ENCODE measurements at places on chromosomes 3 and 15.
A peak's percentile ranks its signal among the peaks of the same experiment; 100 is the strongest.

- DNase-seq: no peak
These were observed 4.4 kb upstream of the LPP start for GRCh38 chr3:188149587-188149986.

GRCh38 chr3:178558637-178559036, 22.4 kb downstream of the KCNMB2 start:
- DNase-seq: peak; percentile 64

DNA sequence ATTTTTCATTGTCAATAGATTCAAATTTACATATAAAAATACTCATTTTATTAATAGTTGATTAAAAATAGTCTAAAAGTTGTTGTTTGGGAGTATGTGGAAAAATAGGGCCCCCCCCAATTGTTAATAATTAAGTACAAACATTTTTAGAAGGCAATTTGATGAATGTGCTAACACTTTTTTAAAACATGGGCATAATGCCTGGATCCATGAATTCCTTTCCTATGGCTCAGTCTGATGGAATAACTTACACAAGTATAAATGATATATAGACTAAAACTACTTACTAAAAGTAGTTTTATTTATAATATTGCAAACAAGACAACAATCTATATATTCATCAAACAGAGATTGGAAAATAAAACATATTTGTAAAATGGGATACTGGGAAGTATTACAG, 247.2 kb upstream of the LRRN1 start:
- DNase-seq: no peak

DNA sequence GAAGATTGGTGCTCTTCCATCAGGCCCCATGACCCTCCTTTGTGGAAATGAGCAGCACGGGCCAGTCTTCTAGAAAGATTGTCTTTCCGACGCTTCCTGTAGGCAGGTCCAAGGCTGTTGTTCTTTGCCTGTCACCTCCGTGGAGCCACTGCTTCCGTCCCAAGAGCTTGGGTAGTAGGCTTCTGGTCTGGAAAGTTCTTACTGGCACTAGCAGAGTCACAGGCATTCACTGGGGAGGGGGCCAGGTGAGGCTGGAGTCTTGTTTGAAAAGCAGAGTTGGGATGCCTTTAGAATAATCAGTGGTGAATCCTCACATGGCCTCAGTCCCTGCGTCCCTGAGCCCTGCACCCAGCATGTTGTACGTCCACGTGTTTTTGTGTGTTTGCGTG, 76.2 kb upstream of the ADPGK start:
- no peak for DNase-seq

- no peak for DNase-seq
These were observed 16.3 kb downstream of the SNX33 start for GRCh38 chr15:75663931-75664421.

DNA sequence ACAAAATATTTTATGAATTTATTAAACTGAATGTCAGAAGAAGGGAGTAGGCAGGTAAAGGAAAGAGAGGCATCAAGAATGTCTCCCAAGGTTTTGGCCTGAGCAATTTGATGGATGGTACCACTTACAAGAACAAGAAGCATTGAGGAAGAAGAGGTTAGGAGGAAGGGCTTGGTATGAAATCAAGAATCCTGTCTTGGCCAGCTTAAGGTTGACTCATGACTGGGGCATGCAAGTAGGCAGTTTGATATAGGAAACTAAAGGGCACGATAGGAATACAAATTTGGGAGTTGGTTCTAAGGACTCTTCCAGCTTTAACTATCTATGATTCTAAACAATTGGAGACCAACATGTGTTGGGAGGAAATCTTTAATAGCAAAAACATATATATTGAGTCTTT, 79.1 kb downstream of the NTRK3 start:
- DNase-seq: no peak

GRCh38 chr15:73717802-73718201, 33.6 kb downstream of the CD276 start:
- DNase-seq: no peak

GRCh38 chr3:148711981-148712666, 14.4 kb downstream of the AGTR1 start:
- DNase-seq: no peak

GRCh38 chr15:95227235-95227634, 995.9 kb downstream of the MCTP2 start:
- no peak for DNase-seq

DNA sequence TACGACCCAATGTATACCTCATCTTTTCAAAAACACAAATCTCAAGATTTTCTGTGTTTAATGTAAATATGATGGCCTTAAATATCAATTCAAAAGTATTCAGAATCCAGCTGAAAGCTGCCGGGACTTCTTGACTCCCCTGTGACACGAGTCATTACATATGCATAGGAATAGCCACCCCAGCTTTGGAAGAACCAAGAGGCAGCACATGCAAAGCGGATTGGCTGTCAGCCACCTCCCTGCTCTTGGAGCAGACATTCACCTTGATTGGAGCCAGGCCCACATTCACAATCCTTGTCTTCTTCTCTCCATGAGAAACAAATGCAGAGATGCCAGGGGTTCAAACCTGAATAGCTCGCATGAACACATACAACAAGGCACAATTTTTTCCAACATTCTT, 10.8 kb upstream of the CAV3 start:
- no peak for DNase-seq

DNA sequence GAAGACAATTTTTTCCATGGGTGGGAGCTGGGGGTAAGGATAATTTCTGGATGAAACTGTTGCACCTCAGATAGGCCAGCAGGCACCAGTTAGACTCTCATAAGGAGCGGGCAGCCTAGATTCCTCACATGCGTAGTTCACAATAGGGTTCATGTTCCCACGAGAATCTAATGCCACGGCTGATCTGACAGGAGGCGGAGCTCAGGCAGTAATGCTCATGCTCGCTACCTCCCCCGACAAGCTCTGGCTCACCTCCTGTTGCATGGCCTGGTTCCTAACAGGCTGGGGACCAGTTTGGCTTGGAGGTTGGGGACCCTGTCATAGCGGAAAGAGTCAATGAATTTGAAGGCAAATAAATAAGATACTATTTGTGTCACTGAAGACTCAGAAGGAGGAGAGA, 105.5 kb downstream of the PLD1 start:
- DNase-seq: no peak

DNA sequence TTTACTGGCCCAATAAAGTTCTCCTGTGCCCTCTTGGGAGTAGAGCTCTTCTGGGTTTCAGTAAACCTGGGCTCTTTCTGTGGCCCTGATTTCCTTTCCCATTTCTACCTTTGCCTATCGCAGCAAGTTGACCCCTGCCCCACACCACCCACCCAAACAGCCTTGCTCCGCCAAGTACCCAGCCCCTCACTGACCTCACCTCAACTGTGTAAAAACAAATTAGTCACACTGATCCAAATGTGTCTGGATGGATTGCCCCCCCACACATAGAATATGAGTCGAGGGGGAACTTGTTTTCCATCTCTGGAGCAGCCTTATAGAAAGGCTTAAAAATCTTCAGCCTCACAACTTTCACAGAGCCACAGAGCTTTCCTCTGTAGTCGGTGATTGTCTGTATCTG, 28.6 kb upstream of the VEPH1 start:
- DNase-seq: no peak

- DNase-seq: no peak
These were observed 159.4 kb upstream of the SMAD3 start for GRCh38 chr15:66905954-66906353.

DNA sequence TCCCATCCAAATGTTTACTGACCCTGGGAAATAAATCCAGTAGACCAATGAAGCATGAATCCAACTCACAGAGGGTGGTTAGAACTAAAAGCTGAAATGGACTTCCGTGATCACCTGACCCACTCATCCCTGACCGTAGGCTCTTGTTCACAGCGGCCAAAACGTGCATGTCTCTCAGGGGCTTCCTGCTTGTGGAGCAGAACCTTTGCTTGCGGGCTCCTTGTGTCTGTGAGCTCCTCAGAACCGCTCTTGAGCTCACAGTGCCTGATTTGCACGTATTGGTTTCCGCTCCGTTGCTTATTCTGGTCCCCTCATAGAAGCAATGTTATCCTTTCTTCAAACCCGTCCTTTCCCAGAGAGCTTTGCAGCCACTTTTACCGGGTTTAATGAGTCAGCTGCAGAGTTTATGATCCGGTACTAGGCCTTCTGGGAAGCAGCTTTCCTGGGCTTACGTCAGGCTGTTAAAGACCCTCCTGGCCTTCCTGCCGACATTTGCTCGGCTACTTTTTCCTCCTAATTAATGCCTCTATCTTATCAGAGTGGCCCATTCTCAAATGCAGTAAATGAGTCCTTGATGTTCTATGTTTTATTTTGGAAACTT, 35.4 kb downstream of the LIPC start:
- no peak for DNase-seq

GRCh38 chr3:42894698-42895579, 11.0 kb upstream of the ZNF662 start:
- DNase-seq: no peak

- DNase-seq: no peak
These were observed 690 bp downstream of the TP53BP1 start for GRCh38 chr15:43492266-43492665.

GRCh38 chr3:8938021-8938420, 25.3 kb downstream of the RAD18 start:
- DNase-seq: no peak

DNA sequence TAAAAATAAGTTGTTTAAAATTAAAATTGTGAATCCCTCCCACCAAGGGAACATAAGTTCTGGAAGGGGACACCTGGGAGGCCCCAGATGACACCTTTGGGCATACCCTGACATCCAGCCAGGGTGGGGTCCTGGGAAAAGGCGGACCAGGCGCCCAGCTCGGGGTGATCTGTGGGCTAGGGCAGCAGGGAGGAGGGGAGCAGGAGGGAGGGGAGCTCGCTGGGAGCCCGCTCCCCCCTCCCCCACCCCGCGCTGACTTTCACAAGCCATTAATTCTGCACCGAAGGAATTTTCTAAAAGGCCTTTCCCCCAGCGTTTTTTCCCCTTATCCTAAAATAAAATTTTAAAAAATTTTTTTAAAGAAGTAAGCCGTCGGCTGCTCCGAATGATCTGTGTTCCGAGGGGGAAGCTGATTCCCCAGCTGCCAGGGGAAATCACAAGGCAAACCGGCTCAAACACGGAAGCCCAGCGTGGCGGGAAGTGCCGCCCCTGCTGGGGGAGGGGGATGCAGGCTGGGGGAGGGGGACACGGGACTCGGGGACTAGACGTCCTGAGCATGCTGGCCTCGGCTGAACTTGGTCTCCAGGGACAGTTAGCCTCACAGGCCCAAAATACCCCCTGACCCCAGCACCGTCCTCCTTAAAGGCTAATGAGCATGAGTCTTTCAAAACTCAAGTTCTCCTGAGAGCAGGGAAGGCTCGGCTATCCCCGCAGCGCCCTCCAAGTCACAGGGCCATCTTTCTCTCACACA, 13.9 kb downstream of the PLXND1 start:
- no peak for DNase-seq

DNA sequence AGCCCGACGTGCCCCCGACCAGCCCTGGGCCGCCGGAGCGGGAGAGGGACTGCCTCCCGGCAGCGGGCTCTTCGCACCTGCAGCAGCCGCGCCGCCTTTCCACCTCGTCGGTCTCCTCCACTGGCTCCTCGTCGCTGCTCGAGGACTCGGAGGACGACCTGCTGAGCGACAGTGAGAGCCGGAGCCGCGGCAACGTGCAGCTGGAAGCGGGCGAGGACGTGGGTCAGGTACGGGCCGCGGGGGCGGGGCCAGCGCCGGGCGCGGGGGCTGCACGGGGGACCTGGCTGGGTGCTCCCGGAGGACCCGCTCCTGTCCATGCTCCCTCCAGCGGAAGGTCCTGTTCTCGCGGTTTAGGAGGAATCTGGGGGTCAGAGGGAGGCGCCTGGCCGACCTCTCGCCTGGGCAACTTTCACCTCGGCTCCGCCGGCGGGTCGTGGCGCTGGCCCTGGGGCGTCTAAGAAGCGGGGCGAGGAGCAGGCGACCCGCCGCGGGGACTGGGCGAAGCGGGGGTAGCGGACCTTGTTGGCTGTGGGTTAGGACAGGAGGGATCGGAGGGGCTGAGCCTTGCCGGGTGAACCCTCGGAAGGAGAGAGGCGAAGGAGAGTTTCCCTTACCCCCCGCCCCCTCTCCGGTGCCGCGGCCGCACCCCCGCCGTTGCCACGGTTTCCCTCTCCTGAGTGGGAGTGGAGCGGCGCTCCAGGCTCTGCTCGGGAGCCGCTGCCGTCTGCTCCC, 682 bp downstream of the ITPKA start:
- no peak for DNase-seq

- no peak for DNase-seq
These were observed 17.4 kb downstream of the SLC6A1 start for GRCh38 chr3:11009898-11010297.

DNA sequence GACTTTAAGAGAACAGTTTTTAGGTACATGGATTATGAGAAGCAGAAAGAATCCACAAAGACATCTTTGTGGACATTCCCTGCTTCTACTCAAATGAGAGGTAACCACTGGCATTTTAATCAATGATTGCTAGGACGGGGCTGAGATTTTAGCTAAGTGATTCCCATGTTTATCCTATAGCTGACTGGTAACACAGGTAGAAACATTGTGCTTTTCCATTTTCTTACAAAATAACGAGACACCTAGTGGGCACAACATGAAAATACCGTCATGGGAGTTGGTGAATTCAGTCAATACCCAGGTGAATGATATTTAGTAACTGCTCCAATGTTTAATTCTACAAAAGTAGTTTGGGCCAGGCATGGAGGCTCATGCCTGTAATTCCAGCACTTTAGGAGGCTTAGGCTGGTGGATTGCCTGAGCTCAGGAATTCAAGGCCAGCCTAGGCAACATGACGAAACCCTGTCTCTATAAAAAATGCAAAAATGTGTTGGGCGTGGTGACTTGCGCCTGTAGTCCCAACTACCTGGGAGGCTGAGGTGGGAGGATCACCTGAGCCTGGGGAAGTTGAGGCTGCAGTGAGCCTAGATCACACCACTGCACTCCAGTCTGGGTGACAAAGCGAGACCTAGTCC, 37.2 kb upstream of the DENND4A start:
- DNase-seq: no peak

GRCh38 chr3:111967068-111967467, 11.8 kb upstream of the ABHD10 start:
- DNase-seq: no peak

DNA sequence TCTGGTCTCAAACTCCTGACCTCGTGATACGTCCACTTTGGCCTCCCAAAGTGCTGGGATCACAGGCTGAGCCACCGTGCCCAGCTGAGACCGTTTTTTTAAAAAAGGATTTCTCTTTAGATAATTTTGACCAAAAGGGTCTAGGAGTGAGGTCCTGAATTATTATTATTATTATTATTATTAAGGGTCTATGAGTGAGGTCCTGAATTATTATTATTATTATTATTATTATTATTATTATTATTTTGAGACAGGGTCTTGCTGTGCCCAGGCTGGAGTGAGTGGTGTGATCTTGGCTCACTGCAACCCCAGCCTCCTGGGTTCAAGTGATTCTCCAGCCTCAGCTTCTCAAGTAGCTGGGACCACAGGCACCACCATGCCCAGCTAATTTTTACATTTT, 20.6 kb upstream of the ARID3B start:
- no peak for DNase-seq

DNA sequence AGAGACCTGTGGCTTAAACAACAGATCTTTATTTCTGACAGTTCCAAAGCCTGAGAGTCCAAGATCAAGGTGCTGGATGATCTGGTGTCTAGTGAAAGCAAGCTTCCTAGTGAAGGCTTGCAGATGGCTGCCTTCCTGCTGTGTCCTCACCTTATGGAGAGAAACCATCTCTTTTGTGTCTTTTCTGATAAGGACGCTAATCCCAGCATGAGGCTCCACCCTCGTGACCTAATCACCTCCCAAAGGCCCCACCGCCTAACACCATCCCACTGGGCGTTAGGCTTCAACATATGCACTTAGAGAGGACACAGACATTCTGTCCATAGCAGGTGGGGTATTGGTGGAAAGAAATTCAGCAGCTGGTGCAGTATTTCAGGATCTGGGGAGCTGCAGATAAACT, 19.8 kb upstream of the LYSMD4 start:
- no peak for DNase-seq

All from NCI-H1436 treated with DMSO at 0.1 percent for 48 hours (cell line).